ENCODE measurements at places on chromosomes 11 and 22. TPM values are rescaled to one million over a fixed set of nuclear protein-coding genes. Genes with fewer than 3 reads are reported as not detected.
A peak's percentile ranks its signal among the peaks of the same experiment; 100 is the strongest.

GRCh38 chr11:12092714-12093113 lies 17.7 kb upstream of the MICAL2 start:
- no peaks in the 10 kb centered on the region for H3K36me3 ChIP-seq
- no peaks in the 10 kb centered on the region for H3K27me3 ChIP-seq
- no peak overlapping the region for H3K4me3 ChIP-seq
- H3K27ac ChIP-seq = peak overlapping the region; percentile 83

DNA sequence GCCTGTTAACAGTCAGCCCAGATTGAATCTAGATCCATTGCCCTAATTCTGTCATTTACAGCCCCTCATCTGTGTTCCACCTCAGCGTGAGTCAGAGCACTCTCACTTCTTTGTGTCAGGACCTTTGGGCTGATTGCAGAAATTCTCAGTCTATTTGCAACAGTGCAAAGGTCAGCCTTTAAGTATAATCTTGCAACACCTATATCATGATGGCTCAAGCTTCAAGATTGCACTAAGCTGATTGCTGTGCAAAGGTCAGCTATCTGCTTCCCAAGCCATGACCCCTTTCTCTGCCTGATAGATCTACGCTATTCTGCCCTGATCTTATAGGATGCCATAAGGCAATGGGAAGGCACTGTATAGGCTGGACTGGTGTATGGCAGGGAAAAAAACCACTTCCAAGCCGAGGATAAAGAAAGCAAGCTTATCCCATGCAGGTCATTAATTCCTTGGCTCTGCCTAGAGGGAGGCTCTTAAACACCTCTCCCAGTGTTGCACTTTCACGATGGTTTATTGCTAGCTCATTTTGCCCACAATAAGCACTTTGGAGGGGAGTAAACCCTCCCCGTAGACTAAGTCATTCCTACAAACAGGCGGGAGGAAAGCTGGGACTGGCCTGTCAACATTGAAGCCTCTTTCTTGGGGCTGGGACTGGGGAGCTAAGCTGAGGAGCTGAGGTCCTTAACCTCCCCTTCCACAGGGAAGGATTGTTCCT lies 100.6 kb downstream of the RRAS2 start:
- no peak for DNase-seq
- H3K36me3 ChIP-seq = peaks cover 4% of the 10 kb centered on the region
- no peak overlapping the region for H3K27ac ChIP-seq
- H3K4me3 ChIP-seq = no peak overlapping the region
- H3K27me3 ChIP-seq = peaks cover 11% of the 10 kb centered on the region

DNA sequence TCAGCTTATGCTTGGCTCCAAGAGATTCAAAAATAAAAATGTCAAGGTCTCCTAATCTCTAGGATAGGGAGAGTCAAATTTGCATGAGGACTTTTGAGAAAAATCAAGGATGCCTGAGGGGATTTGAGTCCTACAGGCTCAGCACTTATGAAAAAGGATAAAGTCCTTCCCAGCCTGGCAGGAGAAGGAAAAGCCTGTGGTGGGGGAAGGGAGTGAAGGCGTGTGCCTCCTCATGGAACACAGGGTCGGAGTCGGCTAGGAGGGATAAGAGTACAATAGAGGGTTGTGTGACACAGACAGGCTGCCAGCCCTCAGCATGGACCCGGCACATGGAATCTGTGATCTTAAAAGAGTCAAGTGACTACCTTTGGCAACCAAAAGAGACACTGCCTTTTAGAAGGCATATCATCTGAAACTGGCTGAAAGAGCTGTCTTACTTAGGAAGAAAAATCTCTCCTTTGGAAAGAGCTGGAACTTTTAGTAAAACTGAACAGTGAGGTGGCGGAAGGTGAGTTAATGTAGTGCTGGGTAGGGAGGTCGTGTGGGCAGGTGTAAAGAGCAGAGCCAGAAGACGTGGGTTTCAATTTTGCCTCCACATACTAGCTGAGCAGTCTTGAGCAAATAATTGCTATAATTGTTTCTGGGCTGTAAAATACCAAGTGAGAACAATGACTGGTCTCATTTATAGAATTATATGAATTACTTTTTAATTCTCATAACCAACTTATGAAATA lies 58.8 kb upstream of the RDX start:
- H3K4me1 ChIP-seq = peaks cover 21% of the 10 kb centered on the region
- no peaks in the 10 kb centered on the region for H3K27me3 ChIP-seq
- no peak for DNase-seq
- no peaks in the 10 kb centered on the region for H3K36me3 ChIP-seq

DNA sequence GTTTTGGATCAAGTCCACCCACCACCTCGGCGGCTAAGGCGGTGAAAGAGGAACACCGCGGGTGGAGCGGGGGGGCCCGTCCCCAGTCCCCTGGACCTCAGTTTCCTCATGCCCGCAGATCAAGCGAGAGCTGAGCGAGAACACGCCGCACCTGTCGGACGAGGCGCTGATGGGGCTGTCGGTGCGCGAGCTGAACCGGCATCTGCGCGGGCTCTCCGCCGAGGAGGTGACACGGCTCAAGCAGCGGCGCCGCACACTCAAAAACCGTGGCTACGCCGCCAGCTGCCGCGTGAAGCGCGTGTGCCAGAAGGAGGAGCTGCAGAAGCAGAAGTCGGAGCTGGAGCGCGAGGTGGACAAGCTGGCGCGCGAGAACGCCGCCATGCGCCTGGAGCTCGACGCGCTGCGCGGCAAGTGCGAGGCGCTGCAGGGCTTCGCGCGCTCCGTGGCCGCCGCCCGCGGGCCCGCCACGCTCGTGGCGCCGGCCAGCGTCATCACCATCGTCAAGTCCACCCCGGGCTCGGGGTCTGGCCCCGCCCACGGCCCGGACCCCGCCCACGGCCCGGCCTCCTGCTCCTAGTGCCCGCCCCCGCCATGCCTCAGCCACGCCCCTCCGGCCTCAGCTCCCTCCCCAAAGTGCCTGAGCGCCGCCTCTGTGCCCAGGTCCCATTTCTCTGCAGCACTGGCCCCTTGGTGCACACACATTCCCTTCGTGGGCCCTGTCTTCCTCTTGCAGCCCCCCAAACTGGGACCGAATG lies 12.7 kb downstream of the MAFF start:
- H3K27ac ChIP-seq = no peak overlapping the region
- no peak for DNase-seq
- peaks cover 12% of the 10 kb centered on the region for H3K36me3 ChIP-seq
- no peaks in the 10 kb centered on the region for H3K27me3 ChIP-seq

Gene ZNF214
- 2.3 TPM for total RNA-seq

- H3K27me3 ChIP-seq = no peaks in the 10 kb centered on the region
- no peaks in the 10 kb centered on the region for H3K36me3 ChIP-seq
- no peak for DNase-seq
- H3K4me1 ChIP-seq = peaks cover 60% of the 10 kb centered on the region
- no peak overlapping the region for H3K4me3 ChIP-seq
These were observed 141.6 kb downstream of the TRPC6 start for GRCh38 chr11:101442171-101442570.

- no peak for DNase-seq
- H3K4me3 ChIP-seq = no peak overlapping the region
- peaks cover 29% of the 10 kb centered on the region for H3K4me1 ChIP-seq
- peaks cover 2% of the 10 kb centered on the region for H3K36me3 ChIP-seq
- no peak overlapping the region for H3K27ac ChIP-seq
These were observed 29.5 kb downstream of the MOV10L1 start for GRCh38 chr22:50119169-50119767.

GRCh38 chr22:20997536-20998257 lies 4.2 kb downstream of the THAP7 start:
- no peak for DNase-seq
- peaks cover 8% of the 10 kb centered on the region for H3K36me3 ChIP-seq
- H3K27me3 ChIP-seq = no peaks in the 10 kb centered on the region
- H3K27ac ChIP-seq = no peak overlapping the region
- H3K4me3 ChIP-seq = no peak overlapping the region
- H3K4me1 ChIP-seq = peaks cover 17% of the 10 kb centered on the region

- peak; percentile 17 for DNase-seq
- H3K4me1 ChIP-seq = peaks cover 29% of the 10 kb centered on the region
- no peak overlapping the region for H3K4me3 ChIP-seq
- H3K27ac ChIP-seq = no peak overlapping the region
- no peaks in the 10 kb centered on the region for H3K27me3 ChIP-seq
- H3K36me3 ChIP-seq = peaks cover 12% of the 10 kb centered on the region
These were observed 12.8 kb downstream of the TNRC6B start for GRCh38 chr22:40190501-40190900.

DNA sequence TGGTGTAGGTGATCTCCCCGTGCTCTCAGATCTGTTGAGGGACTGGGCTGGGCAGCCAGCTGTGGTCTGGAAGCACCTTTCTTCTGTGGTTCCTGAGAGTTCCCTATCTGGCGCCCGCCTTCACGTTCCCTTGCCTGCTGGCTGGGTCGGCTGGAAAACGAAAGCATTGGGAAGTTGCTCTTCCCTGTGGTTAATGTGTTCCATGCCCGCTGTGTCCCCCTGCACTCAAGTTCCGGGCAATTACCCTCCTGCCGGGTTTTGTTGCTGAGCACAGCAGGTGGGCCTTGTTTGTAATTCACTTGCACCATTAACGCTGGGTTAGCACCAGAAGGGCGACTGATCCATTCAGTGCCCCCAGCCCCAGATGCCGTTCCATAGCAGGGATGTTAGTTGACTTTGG lies 134.1 kb downstream of the GRIK4 start:
- H3K27me3 ChIP-seq = peaks cover 53% of the 10 kb centered on the region
- no peak for DNase-seq
- H3K27ac ChIP-seq = no peak overlapping the region
- peaks cover 2% of the 10 kb centered on the region for H3K4me1 ChIP-seq

DNA sequence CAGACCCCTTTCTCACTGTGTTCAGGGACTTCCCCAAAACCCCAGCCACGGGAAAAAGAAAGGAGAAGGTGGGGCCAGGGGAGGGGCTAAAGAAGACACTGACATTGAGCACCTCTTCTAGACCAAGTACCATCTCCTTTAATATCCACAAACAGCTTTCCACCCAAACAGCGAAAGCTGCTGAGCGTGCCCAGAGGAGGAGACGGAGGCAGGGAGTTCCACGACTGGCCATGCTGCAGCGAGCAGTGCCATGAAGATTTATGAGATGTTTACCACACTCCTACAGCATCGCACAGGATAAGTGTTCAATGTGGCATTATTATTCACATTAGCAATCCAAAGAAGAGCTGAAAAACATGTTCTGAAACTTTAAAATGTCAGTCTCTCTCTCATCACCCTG lies 127.4 kb downstream of the LARGE1 start:
- peaks cover 3% of the 10 kb centered on the region for H3K36me3 ChIP-seq
- no peaks in the 10 kb centered on the region for H3K27me3 ChIP-seq

DNA sequence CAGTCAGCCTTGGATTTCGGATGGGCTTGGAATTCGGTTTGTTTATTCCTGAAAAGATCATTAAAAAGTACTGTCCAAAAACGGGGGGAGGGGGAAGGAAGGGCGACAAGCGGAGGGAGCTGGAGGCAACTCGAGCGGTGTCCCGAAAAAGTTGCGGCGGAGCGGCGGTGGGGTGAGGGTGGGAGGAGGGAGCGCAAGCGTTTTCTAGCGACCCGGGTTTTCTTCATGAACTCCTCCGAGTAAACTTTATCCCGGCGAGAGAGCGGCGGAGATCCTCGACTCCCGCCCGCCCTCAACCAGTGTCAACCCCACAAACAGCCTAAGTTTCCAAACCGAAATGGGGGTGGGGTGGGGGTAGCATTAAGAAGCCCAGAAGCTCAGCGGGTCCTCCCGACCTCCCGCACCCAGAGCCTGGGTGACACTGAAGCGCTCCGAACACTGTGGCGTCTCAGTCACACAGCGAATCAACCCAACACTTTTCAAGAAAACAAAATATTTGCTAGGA lies 133.0 kb upstream of the C11orf58 start:
- no peaks in the 10 kb centered on the region for H3K27me3 ChIP-seq
- no peak overlapping the region for H3K4me3 ChIP-seq
- DNase-seq = no peak
- H3K4me1 ChIP-seq = peaks cover 19% of the 10 kb centered on the region
- H3K27ac ChIP-seq = no peak overlapping the region
- no peaks in the 10 kb centered on the region for H3K36me3 ChIP-seq

DNA sequence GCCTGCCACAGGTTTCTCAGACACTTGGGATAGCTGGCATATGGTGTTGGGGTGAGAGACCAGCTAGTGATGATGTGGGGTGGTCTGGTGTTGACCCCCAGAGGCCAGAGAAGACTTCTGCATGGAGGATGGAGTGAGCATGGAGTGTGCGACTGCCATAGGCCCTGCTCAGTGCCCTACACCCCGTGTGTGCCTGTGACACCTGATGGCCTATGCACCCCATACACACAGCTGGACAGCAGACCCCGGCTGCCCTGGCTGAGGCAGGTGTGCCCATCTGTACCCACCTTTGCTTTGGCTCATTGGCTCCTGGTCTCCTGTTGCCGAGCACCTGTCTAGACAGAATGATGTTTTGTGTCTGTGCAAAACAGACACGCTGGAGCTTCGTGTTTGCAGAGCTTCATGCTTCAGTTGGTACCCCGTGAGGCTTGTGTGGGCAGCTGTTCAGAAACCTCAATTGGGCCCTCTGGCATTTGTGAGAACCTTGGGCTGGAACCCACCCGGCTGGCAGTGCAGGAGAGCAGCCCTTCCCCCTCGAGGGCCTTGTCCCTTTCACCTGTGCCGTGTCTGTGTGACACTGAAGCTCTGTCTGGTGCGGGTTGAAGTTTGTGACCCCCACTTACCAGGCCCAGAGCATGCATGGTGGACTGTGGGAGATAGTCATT lies 27.6 kb downstream of the BCR start:
- H3K27me3 ChIP-seq = no peaks in the 10 kb centered on the region
- DNase-seq = no peak
- peaks cover 10% of the 10 kb centered on the region for H3K36me3 ChIP-seq
- no peaks in the 10 kb centered on the region for H3K4me1 ChIP-seq
- H3K4me3 ChIP-seq = no peak overlapping the region

DNA sequence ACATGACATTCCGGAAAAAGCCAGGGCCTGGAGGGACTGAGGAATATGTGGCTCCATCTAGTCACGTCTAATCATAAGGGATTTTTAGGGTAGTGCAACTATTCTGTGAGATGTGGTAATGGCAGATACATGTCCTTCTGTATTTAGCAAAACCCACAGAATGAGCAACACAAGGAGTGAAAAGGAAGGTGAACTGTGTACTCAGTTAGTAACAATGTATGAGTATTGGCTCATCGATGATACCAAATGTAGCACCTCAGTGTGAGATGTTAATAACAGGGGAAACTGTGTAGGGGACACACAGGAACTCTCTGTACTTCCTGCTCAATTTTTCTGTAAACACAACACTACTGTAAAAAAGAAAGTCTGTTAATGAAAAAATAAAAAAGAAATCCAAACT lies 42.0 kb upstream of the CARS1 start:
- H3K4me1 ChIP-seq = peaks cover 20% of the 10 kb centered on the region
- H3K27ac ChIP-seq = no peak overlapping the region
- no peak overlapping the region for H3K4me3 ChIP-seq
- peaks cover 12% of the 10 kb centered on the region for H3K36me3 ChIP-seq

DNA sequence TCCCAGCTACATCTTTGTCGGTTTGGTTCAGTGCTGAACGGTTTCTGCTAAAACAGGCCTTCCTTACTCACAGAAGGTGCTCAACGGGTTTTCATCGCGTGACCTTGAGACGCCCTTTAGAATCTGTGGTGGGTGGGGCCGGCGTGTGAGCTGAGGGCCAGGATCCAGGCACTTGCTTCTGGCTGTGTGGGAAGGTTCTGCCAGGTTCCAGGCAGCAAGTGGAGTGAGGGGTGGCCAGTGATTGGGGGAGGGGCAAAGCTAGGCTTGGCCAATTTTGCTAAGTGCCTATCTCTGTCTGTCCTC lies 35.2 kb downstream of the KCNJ4 start:
- no peaks in the 10 kb centered on the region for H3K4me1 ChIP-seq
- no peak overlapping the region for H3K27ac ChIP-seq
- H3K4me3 ChIP-seq = no peak overlapping the region
- no peaks in the 10 kb centered on the region for H3K27me3 ChIP-seq
- DNase-seq = no peak
- no peaks in the 10 kb centered on the region for H3K36me3 ChIP-seq
